ENCODE measurements at places on chromosomes 12 and 14.

GRCh38 chr14:26867171-26867757, 269.4 kb upstream of the NOVA1 start:
- DNase-seq, result peak; percentile 58

- DNase-seq, result no peak
Observed at GRCh38 chr12:27260746-27261145, 16.7 kb downstream of the STK38L start.

DNA sequence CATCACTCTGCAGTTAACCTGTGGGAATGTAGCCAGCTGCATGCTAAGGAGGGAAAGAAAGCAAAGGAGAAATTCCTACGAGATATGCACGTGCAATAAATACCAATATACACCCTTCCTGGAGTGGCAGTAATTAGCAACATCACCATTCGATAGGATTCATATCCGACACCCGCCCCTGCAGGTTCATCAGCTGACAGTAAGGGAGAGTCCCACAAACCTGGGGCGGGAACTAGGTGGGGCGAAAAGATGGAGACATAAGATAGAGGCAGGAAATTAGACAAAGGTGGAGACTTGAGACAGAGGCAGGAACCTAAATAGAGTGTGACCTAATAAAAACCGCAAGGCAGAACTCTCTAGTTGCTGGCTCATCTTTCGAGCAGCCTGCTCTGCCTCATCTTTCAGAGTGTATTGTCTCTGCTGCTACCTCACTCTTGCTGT, 51.6 kb downstream of the PLEKHG3 start:
- no peak for DNase-seq

DNA sequence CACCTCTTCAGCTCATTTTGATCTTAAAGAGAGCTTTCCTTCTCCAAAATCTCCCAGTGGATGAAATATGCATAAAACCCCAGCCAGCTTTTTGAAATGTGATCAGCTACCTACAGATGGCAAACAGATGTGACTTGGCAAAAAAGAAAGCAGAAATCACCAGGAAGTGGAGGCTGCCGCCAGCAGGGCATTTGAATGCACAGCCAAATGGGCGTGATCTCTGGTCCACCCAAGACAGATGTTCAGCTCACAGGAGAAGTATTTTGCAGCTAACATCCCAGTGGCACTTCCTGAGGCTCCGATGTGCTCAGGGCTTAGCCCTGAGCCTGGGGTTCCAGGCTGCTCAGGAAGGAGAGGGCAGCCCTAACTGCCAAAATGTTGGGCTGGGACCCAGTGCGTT, 78.3 kb downstream of the LGMN start:
- no peak for DNase-seq

- DNase-seq, result no peak
Observed at GRCh38 chr14:41718477-41719166, 111.9 kb downstream of the LRFN5 start.

DNA sequence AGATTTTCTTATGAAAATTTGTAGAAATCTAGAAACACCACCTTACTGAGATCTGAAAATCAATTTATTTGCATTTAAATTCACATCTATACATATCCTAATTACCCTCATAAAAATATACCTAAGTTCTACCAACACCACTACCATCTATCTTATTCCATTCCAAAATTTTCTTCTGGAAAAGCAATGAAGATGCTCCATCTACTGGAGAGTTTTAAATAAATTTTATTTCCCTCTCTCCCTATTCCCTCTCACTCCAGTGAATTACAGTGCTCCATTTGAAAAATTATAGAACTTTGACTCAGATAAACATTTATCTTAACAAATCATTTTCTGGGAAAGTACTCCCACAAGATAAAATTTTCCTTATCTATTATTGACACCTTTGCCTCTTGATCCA, 2.3 kb upstream of the C14orf39 start:
- no peak for DNase-seq

DNA sequence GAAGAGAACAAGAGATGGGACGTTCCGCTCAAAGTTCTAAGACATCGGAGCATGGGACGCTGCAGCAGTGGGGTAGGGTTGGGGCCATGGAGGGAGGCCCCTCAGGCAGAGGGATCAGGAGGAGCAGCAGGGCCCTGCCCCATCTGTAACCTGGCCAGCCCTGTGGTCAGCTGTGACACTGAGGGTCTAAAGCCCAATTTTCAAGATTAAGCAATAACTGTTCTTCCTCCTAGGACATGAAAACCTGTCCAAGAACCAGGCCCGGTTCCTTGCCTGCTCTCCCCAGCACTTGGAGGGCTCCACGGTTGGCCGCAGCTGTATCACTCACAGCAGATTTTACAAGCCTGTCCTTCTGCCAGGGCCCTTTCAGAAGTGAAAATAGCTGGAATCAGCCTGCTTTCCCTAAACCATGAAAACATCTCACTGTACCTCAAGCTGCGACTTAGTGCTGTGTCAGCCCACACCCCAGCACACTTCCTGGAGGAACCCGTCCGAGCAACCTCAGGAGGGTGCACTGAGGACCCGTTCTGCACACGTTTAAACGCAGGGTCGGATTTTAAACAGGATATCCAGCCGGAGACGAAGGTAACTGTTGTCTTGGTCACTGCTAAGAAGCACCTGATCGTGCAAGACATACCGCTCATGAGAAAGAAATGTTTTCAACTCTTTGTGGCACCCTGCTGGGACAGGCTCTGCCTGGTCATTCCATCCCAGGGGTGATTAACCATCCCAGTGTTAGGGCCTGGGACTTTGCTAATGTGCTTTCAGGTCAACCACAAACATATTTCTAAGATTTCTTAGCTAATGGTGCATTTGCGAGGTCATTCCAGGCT, 201.9 kb upstream of the DIO3 start:
- DNase-seq, result no peak

DNA sequence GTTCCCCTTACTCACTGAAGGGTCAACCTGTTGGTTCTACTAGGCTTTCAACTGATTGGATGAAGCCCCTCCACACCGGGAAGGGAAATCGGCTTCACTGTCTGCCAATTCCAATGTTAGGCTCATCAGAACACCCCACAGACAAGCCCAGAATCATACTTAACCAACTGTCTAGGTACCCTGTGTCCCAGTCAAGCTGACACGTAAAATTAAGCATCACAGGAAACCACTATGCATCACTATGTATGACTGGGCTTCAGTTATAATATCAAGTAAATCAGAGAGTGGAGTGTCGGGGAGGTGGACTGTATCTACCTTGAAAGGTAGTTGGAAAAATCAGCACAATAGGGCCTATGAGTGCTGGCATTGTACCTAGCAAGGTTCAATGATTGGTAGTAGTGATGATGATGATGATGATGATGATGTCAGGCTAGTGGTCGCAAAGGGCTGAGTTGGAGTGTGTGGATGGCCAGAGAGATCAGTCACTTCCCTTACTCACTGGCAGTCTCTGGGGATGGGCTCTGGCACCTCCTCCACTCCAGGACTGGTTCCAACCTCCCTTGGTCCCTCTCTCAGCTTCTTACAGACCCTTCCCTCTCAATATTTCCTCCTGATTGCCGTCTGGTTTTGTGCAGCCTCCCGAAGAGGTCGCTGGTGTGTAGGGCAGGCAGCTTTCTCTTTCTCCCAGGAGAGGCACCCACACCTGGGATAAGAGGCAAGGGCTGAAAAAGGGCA, 3.3 kb upstream of the ATG101 start:
- DNase-seq, result no peak

- no peak for DNase-seq
Observed at GRCh38 chr14:98802044-98802443, 470.0 kb downstream of the BCL11B start.

- no peak for DNase-seq
Observed at GRCh38 chr12:90982170-90982569, 22.6 kb downstream of the EPYC start.

DNA sequence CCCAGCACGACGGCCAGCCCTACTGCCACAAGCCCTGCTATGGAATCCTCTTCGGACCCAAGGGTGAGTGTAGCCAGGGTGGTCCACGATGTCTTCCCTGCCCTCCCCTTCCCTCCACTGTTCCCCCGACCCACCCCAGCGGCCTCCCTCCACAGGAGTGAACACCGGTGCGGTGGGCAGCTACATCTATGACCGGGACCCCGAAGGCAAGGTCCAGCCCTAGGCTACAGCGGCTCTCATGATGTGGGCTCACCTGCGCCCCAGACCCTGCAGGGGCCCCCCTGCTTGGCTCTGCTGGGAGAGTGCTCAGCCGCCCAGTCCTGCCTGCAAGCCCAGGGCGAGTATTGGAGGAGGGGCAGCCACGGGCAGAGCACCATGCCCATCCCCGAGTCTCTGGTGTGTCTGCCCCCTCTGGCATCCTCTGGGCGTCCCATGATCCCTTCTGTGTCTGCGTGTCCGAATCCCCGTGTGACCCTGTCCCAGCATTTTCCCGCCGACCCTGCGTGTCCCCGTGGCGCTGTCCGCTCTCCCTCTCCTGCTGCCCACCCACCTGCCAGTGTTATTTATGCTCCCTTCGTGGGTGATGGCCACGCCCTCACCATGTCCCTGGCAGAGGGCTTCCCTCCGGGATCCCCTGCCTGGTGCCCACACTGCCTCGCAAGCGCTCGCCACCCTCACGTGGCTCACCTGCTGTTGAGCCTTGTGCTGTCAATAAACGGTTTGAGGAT, 5.0 kb downstream of the CRIP2 start:
- no peak for DNase-seq

DNA sequence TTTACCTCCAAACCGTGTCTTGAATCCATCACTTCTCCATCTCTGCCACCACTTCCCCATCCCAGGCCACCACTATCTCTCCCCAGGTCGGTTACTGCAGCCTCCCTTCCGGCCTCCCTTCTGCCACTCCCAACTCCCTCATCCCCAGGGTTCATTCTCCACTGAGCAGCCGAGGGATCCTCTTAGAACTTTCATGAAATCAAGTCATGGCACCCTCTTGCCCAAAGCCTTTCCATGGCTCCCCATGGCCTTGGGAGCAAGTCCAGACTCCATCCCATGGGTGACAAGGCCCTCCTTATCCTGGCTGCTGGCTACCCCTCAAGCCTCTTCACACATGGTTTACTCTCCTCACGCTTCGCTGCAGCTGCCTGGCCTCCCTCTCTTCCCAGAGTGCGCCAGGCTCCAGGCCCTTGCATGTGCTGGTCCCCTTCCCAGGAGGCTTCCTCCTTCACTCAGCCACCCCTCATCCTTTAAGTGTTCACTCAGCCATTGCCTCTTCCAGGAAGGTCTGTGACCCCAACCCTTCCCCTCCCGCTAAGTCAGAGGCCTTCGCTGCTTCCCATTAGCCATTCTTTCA, 17.9 kb upstream of the SH2B3 start:
- DNase-seq, result peak; percentile 95

GRCh38 chr12:26273811-26274210, 78.4 kb downstream of the SSPN start:
- DNase-seq, result no peak

Data from ACHN (cell line).